ENCODE measurements at places on chromosomes 6 and 20. TPM values are rescaled to one million over a fixed set of nuclear protein-coding genes. Genes with fewer than 3 reads are reported as not detected.
A peak's percentile ranks its signal among the peaks of the same experiment; 100 is the strongest.

MANEA gene
- 9.1 TPM for polyA plus RNA-seq

DNA sequence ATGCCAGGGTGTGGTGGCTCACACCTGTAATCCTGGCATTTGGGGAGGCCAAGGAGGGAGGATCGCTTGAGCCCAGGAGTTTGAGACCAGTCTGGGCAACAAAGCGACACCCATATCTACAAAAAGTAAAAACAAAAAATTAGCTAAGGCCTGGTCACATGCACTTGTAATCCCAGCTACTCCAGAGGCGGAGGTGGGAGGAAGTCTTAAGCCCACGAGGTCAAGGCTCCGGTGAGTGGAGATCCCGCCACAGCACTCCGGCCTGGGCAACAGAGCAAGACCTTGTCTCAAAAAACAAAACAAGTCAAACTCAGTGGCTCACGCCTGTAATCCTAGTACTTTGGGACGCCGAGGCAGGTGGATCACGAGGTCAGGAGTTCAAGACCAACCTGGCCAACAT is 35.6 kb downstream of the SRSF3 start:
- DNase-seq: no peak

- DNase-seq: no peak
Observed at GRCh38 chr6:124924333-124924759, 37.9 kb upstream of the RNF217 start.

DNA sequence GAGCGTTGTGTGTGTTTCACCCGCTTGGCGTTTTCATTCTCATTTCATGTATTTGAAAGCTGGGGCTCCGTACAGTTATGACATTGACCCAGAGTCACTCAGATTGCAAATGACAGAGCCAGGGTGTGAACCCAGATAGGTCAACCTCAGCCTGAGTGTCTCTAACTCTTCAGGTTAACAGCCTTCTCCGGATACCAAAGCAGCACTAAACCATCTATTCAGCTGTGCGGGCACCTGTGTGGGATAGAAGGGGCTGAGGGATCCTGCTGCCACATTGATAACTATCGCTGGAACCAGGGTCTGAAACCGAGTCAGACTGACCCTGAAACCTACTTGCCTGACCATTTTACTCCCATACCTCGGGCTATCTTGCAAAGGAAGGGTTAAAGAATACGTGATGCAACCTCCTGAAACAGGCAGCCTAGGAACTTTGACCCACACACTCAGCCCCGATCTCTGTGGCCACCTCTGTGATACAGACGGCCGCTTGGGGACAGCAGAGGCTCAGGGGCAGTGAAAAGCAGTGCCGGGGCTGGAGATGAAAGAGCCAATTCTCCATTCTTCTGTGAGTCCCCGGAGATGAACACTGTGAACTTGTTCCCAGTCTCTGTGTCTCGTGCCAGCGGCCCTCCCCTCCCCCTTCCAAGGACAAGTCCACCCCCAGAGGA is 233.5 kb upstream of the QKI start:
- peak; percentile 51 for DNase-seq

GRCh38 chr6:83872386-83873118 is 13.1 kb downstream of the CYB5R4 start:
- no peak for DNase-seq

GRCh38 chr6:165679326-165679725 is 16.3 kb upstream of the PDE10A start:
- no peak for DNase-seq

PNLDC1 gene
- 0.39 TPM for polyA plus RNA-seq

GRCh38 chr6:141513830-141514229 is 618.9 kb upstream of the GJE1 start:
- no peak for DNase-seq

C6orf132 gene
- polyA plus RNA-seq: 0.52 TPM
